ENCODE measurements at places on chromosomes 1 and 21. TPM values are rescaled to one million over a fixed set of nuclear protein-coding genes. Genes with fewer than 3 reads are reported as not detected.
A peak's percentile ranks its signal among the peaks of the same experiment; 100 is the strongest.

DNA sequence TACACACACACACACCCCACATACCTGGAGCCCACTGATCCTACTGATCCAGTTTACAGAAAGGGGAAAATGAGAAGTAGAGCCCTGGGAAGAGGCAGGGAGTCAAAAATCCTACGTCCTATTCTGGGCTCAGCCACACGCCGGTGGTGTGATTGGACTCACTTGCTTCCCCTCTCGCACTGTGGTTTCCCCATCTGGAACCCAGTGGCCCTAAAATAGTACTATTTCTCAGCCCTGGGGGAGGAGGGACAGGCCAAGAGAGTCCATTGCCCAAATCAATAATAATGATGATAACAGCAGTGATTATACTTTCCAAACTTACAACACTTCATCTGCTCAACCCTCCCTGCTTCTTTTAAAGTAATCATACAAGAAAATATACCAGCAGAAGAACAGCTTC, 2.9 kb upstream of the PIGR start:
- DNase-seq: no peak

GRCh38 chr21:43864313-43864961, 586 bp upstream of the AGPAT3 start:
- DNase-seq: peak; percentile 67

Gene TINAGL1
- 91.9 TPM for total RNA-seq

Gene KCTD3
- 59.4 TPM for total RNA-seq

DNA sequence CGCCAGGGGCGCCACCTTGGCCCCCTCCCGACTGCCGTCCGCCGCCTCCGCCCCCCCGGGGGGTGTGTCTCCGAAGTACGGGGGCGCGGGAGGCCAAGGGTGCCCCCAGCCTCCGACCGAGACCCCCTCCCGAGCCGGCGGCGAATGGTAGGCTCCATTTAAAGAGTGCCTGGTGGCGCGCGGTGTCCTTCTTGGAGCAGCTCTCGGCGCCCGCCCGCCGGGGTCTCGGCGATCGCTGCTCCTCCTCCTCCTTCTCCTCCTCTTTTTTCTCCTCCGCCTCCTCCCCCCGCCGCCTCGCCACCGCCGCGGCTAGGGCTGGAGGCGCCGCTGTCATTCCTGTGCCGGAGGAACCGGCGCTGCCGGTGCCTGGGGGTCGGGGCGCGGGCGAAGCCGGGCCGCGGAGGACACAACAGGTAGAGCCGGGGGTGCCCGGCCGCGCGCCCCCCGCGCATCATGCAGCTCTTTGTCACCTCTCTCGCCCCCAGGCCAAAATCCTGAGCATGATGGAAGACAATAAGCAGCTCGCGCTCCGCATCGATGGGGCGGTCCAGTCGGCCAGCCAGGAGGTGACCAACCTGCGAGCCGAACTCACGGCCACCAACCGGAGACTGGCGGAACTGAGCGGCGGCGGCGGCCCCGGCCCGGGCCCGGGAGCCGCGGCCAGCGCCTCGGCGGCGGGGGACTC, at the start of gene KAZN:
TSS of gene KAZN (plus strand) at position 188 of the 685 bp plus-strand sequence.
- no peak for DNase-seq

Gene CAMK2N1
- 8.2 TPM for total RNA-seq

- DNase-seq: peak; percentile 89
Measured at GRCh38 chr21:39313571-39314142, at the start of gene BRWD1. BRWD1 (minus strand) TSS chr21:39313632; CDS start chr21:39313491, 141 bp downstream.

Gene NR5A2
- 6.9 TPM for total RNA-seq

- DNase-seq: peak; percentile 64
Measured at GRCh38 chr1:21539933-21540332, 30.7 kb downstream of the ALPL start.

- no peak for DNase-seq
Measured at GRCh38 chr1:6223617-6224016, 12.1 kb downstream of the ICMT start.

Gene APCS
- total RNA-seq: not detected

- DNase-seq: no peak
Measured at GRCh38 chr1:208820580-208821212, 576.5 kb upstream of the PLXNA2 start.

DNA sequence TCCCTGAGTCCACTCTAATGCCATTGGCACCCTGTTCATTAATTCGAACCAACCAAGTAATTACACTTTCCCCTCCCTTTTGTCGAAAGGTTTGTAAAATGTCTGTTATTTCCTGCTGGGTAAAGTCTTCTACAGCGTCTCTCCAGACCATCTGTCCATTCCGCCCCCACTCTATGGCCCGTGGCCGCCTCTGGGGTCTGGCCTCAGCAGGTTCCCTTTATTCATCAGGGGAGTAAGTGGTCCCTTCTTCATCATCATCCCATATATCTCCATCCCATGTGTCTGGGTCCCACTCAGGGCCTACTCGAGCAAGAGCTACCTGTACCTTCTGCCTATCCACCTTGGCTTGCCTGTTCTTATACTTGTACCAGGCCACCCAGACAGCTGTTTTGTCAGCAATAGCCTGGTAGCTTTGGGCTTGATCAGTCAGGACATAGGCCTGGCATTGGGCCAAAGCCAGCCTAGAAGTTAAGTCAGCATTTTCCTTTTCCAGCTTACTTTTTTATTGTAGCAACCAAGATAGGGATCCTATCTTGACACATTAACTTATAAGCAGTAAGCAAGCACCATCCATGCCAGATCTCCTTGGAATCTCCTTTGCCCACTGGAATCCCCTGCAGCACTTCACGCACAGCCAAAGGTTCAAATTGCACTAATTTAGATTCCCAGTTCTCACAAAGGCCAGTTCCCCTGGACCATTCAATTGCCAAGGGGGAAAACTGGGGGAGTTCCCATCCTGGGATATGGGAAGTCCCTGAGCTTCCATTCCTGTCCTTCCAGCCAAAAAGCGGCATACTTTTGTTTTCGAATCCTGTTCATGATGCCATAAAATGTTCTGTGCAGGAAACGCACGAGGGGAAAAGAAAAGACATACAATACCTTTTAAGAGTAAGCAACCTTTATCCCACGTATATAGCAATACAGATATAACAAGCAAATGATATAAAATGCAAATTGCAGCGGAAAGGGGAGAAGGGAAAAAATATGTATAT, 6.6 kb upstream of the STUM start:
- DNase-seq: peak; percentile 73

Gene C8A
- total RNA-seq: not detected

GRCh38 chr1:223334156-223334555, 29.8 kb downstream of the SUSD4 start:
- DNase-seq: no peak

Gene ZSCAN20
- 8.1 TPM for total RNA-seq

GRCh38 chr1:156492013-156492590, 8.5 kb downstream of the MEF2D start:
- DNase-seq: no peak

DNA sequence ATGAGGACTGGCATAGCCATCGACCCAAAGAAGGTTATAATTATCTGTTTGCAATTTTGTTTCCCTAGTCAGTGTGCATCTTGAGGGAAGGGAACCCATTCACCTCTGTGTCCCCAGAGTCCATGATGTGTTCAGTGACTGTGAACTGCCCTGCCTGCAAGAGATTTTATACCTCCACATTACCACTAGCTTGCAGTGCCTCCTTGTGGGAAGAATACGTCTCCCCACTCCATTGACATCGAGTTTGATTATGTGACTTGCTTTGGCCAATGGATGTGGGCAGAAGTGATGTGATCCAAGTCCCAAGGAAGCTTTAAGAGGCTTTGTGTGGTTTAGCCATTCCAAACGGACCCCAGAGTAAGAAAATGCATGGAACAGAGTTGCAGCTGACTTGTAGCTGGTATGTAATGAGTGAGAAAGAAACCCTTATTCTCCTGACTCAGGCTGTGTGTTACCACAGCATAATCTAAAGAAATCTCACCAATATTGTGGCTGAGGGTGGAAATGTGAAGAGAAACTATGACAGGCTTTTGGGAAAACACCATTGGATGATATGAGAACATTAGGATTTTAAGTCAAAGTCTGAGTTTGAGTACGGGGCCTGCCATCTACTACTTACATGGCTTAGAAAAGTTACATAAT, 47.8 kb upstream of the NRDC start:
- DNase-seq: no peak

Gene MSH4
- total RNA-seq: 1.6 TPM

DNA sequence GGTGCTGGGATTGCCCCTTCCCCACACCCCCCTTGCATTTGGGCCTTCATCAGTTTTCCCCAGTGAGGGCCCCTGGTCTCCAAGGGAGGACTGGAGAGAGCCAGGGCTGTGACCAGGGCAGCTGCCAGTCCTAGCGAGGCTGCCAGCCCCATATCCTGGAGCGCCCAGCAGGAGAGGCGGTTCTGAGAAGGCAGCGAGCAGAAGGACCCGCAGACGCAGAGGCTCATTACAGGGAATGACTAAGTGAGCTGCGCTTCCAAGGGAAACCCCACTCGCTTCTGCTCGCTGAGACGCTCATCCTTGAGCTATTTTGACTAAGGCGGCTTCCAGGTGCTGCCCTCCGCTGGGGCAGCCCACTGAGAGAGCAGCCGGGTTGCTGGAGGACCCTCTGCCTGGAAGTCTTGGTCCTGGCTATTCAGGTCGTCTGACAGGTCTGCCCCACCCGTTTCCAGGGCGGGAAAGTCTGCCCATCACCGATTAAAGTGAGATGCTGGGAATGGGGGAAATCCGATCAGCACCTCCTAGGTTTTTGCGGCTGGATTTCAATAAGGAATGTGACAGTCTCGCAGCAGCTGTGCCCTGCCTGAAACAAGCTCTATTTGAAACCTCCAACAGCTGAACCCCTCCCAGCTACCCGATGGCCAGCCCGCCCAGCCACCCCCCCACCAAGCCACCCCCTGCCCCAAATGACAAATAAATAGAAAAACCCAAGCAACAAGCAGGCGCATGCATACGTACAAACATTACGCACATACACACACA, 2.8 kb downstream of the KCNN3 start:
- no peak for DNase-seq

DNA sequence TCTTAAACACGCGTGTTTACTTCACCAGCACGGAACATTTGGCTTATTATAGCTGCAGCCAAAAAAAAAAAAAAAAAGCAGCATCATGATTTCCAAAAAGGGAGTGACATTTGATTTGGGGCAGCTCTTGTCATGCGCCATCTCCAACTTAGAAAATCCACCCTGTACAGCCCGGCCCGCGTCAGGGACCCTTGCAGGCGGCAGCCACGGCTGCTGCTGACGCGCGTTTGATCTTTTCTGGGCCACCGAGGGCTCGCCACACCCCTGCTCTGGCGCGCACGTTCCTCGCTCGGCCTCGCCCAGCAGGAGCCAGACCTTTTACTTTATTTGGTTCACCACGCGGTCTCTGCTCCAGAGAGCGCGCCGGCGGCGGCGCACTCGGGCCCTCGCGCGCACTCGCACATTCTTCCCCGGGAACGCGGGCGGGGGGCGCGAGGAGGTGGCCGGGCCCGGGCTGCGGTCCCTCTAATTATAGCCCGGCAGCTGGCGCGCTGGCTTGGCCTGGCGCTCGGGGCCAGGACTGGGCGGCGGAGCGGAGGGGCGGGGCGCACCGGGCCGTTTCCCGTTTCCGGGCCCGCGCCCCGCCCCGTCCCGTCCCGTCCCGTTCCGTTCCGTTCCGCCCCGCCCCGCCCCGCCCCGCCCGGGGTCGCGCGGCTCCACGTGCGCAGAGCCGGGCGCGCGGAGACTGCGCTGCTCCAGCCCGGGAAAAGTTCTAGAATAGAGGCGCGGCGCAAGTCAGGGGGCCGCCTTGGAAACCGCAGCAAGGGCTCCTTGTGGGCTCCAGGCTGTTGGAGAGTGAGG, 10.2 kb downstream of the IRF2BP2 start:
- DNase-seq: peak; percentile 91

Gene JAM2
- 78.1 TPM for total RNA-seq

DNA sequence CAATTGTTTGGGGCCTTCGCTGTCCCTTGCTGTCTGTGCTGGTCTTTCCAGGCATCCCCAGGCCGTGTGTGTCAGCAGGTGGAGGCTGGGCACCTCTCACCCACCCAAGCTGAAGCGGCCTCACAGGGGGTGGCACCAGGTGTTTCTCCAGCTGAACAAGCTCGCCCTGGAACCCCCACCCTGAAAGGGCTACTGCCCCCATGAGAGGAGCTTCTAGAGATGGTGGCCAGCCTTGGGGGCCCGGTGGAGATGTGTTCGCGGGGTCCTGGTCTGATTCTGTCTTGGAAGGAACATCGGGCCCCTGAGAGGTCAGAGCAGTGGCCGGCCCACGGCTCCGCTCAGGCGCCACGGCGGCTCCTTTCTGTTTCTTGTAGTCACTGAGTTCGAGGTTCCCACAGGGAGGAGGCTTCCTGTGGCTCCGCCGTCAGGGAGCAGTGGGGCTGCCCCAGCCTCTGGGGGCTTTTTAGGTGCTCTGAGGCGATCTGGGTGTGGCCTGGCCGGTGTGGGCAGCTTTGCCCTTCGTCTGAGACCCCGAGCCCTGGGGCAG, 46.9 kb downstream of the SKI start:
- no peak for DNase-seq

Gene IGFN1
- total RNA-seq: 1.7 TPM

- no peak for DNase-seq
Measured at GRCh38 chr1:58964428-58964827, 180.6 kb upstream of the JUN start.

GRCh38 chr1:8396786-8397406, 79.0 kb downstream of the SLC45A1 start:
- DNase-seq: no peak

GRCh38 chr1:22876359-22877111, 96.1 kb downstream of the LACTBL1 start:
- DNase-seq: no peak

- DNase-seq: no peak
Measured at GRCh38 chr1:24319962-24320361, 805 bp downstream of the GRHL3 start.

Gene LBR
- 48.8 TPM for total RNA-seq

DNA sequence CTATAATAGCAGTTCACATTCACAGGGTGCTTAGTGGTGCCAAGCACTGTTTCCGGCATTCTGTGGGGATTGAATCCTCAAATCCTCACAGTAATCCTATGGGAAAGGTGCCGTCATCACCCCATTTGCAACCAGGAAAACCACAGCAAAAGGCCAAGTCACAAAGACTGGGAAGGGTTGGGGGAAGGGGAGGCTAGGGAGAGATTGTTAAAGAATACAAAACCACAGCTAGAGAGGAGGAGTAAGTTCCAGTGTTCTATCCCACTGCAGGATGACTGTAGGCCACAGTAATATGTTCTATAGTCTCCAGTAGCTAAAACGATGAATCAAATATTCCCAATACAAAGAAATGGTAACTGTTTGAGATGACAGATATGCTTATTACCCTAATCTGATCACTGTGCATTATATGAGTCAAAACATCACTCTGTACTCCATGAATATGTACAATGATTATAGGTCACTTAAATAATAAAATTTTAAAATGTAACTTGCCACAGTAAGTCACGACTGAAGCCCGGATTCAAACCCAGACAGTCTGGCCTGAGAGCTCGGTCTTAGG, 256.8 kb downstream of the TOMM20 start:
- DNase-seq: no peak

Gene TMPRSS2
- total RNA-seq: 0.49 TPM

DNA sequence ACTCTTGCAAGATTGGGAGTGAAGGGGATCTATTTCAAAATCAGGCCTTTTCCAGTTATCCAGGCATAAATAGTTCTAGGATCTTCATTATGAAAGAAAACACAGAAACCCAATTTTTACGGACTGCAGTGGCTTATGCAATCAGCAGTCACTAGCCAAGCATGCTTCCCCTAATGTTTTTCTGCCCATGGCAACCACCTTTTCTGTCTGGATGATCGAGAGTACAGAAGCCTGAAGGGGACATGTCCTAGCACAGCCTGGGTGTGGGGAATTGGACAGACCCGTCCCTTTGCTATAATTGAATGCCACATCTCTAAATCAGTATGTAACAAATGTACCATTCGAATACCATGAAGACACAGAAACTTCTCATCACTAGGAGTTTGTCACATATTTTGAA, 29.8 kb upstream of the NCAM2 start:
- DNase-seq: no peak

GRCh38 chr1:43861988-43862735, 71.4 kb upstream of the ARTN start:
- DNase-seq: no peak

Gene NMNAT2
- 2.6 TPM for total RNA-seq

Gene SYDE2
- 18.3 TPM for total RNA-seq
